ENCODE measurements at places on chromosomes 1 and 21.
A peak's percentile ranks its signal among the peaks of the same experiment; 100 is the strongest.

DNA sequence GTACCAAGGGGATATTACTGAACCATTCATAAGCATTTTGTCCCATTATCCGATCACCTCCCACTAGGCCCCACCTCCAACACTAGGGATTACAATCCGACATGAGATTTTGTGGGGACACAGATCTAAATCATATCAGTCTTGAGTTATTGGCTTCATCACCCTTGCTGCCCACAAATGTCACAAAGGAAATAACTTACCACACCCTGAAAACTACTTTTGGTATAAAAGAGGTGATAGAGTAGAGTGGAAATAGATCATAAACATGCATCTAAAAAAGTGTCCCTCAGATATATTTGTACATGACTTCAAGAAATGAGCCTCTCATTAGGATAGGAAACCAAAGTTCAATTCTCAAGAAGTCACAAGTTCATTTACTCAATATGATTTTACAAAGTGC lies 22.6 kb upstream of the FCRL3 start:
- DNase-seq, result no peak

- DNase-seq, result no peak
Measured at GRCh38 chr1:70041317-70042045, 163.9 kb downstream of the LRRC40 start.

DNA sequence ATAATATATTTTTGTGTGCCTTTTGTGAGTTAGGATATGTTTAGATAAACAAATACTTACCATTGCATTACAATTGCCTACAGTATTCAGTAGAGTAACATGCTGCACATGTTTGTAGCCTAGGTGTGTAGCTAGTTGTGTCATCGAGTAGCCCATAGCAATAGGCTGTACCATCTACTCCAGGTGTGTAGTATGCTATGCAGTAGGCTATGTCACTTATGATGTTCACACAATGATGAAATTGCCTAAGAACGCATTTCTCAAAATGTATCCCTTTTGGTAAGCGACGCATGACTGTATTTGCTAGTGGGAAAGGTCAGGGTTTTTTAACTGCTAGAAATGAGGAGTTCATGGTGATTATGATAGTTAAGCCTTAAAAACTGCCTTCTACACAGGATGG lies 30.0 kb upstream of the B3GALT5 start:
- no peak for DNase-seq

GRCh38 chr1:244449936-244450508 lies 1.7 kb downstream of the ADSS2 start:
- DNase-seq, result no peak

GRCh38 chr1:108816049-108816893 lies 40.6 kb downstream of the AKNAD1 start:
- DNase-seq, result peak; percentile 58

DNA sequence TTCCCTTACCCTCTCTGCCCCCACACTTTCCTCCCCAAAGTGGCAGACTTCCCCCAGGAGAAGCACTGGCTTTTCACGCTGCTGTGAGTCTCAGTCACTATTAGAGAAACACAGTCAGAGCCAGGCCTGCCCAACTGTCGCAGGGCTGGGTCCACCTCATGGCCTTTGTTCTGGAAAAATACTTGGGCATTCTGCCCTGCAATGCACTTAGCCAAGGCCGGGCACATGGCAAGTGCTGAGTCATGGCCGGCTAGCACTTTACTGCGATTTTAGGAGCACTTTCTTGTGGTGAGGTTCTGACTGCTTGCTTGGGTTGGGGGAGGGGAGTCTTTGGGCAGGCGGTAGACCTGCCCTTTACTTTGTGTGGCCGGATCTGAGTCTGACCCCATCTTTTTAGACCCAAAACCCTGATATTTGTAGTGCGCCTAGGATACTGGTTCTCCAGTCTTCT lies 7.7 kb downstream of the EPHX1 start:
- DNase-seq, result no peak

All from NCI-H187 treated with DMSO at 0.1 percent for 48 hours (cell line).